ENCODE measurements at places on chromosomes 6 and 20.

GRCh38 chr6:1418471-1419191 lies 29.3 kb downstream of the FOXF2 start:
- no peak for DNase-seq

- no peak for DNase-seq
Measured at GRCh38 chr20:36279776-36280175, 26.4 kb upstream of the DLGAP4 start.

DNA sequence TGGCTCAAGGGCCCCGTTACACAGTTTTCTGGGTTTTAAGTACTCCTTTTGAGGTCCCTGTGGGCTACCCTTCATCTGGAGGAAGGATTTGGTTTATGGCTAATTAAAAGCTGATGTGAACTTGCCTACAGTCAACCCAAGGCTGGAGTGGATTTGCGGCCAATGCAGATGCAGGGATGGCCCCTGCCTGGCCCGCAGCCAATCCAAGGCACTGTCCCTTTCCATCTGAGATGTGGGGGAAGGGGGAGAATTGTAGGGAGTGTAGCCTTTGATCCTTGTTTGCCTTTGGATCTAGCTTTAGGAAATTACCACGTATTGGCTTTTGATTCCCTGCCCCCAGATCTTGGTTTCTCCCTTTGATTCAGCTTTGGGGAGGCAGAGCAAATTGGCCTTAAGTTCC lies 128.0 kb upstream of the GGTLC1 start:
- no peak for DNase-seq

GRCh38 chr6:8352335-8352965 lies 82.9 kb downstream of the SLC35B3 start:
- no peak for DNase-seq

- peak; percentile 18 for DNase-seq
Measured at GRCh38 chr6:166253281-166253681, 54.9 kb downstream of the PRR18 start.

DNA sequence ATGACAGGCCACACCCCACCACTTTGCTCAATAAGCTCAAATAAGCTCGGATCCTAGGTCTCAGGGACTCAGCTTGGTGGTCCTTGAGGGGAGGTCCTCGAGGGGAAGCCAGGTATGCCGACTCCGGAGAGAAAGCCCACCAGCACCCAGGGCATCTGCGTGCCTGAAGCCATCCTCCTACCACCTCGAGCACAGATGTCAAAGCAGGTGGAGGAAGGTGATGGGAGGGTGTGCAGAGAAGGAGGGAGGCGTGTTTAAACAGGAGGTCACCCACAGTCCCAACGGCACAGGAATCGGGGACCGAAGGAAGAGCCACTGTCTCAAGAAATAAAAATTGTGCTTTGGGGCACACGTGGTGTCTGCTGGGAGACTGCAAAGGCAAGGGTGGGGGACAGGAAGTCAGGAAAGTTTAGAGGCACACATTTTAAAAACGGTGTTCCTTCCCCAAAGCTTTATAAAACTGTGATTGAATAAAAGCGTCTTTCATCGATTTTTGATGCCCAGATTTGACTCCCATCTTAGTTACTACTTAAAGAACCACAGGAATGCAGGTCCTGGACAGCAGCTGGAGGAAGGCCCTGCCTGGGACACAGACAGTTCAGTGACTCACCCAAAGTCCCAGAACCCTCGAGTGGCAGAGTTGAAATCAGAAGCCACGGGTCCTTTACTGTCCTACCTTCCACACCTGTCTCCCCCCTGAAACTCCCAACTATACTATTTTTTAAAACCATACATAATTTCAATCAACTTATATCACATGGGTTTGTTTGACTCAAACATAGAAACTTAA lies 221.0 kb upstream of the PDE10A start:
- no peak for DNase-seq

Measured in CD4-positive, alpha-beta T cell treated with Interleukin-1 beta for 1 hour (primary cell).